ENCODE measurements at places on chromosomes 12 and 14. TPM values are rescaled to one million over a fixed set of nuclear protein-coding genes. Genes with fewer than 3 reads are reported as not detected.

DNA sequence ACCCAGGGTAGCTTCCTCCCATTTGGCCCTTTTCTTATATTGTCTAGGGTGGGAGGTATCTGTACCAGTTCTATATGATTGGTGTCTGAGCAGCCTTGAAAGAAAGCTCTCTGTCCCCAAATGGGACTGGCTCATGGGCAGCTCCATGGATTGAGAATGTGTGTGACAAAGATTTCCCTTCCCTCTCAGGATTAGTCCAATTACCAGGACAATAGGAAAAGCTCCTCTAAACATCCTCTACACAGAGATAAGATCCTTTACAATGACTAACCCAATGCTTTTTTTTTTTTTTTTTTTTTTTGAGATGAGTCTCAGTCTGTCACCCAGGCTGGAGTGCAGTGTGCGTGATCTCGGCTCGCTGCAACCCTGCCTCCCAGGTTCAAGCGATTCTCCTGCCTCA, 112.1 kb downstream of the SLC35F4 start:
- DNase-seq, result no peak

DNA sequence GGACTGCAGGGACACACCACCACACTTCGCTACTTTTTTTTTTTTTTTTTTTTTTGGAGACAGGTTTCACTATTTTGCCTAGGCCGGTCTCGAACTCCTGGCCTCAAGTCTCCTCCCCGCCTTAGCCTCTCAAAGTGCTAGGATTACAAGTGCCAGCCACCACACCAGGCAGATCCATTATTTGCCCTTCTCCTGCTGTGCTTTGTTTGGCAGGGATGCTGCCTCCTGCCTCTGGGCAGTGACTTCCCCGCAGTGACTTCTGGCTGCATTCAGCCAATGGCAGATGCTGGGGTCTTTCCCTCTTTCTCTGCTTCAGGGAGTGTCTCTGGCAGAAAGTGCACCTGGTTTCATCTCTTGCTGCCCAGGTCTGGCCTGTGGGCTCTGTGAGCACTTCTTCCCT, 6.7 kb upstream of the MORN3 start:
- DNase-seq, result no peak

GRCh38 chr12:118061873-118062843, 1.2 kb upstream of the WSB2 start:
- DNase-seq, result peak; percentile 38

DNA sequence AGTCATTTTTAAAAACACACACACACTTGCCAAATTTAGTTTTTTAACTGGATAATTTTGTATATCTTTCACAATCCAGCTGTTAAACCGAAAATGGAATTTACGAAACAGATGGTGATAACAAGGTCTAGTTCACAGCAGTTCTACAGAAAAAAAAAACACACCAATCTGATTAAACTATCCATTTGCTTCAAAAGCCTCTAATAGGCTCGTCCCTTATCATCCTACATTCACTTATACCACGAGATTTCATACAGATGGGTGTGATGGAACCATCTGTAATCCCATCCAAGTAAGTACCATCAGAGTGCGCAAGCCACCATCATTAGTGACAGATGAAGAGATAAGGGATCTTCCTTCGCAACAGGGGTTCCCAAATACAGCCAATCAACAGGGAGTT, 20.1 kb downstream of the GCH1 start:
- no peak for DNase-seq

The NGB gene
- not detected for total RNA-seq

The WASHC4 gene
- total RNA-seq, result 37.4 TPM

The COL2A1 gene
- total RNA-seq, result 0.02 TPM

Data from HT1080 (cell line).